ENCODE measurements at places on chromosomes 2 and 18. TPM values are rescaled to one million over a fixed set of nuclear protein-coding genes. Genes with fewer than 3 reads are reported as not detected.

The IL1R1 gene
- total RNA-seq, result 0.46 TPM

- DNase-seq, result no peak
Measured at GRCh38 chr2:150586858-150587257, 99.4 kb upstream of the RND3 start.

DNA sequence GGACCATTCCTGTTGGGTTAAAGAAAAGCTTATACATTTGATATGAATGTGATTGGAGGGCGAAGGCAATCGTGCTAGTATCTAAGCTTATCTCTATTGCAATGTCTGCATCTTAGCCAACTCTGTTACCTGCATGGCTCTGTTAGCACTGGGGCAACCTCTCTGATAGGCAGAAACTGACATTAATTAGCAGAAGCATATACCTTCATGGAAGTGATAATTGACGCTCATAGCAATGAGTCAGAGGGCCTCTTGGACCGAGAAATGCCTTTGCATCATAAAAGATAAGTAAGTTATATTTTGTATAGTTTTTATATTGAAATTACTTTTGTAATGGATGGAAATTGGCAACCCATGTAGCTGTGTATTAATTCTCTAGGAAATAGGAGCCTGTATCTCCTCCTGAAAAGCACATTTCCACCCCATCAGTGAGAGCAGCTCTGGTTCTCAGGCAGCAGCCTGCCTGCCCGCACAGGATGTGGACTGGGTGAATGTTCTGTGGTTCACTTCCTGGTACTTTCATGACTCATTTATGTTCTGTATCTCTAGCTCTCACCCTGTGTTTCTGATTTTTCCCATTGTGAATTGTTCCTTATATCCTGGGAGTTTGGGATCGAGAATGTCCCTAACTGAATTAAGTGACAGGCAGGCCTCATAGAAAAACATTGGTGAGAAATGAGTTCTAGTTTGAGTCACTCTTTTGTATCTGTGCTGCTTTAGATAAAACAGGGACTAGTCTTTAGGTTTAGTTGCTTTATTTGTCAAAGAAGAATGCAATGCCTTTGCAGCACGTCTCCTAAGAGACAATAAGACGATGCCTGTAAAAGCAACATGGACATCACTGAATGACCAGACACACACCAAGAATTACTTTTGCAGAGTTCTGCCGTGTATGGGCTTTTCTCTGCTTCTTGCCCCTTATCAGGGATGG, 344.9 kb downstream of the DCDC2C start:
- DNase-seq, result no peak

- no peak for DNase-seq
Measured at GRCh38 chr18:71583252-71583651, 960.9 kb downstream of the CBLN2 start.
